ENCODE measurements at places on chromosomes 1 and 21.

DNA sequence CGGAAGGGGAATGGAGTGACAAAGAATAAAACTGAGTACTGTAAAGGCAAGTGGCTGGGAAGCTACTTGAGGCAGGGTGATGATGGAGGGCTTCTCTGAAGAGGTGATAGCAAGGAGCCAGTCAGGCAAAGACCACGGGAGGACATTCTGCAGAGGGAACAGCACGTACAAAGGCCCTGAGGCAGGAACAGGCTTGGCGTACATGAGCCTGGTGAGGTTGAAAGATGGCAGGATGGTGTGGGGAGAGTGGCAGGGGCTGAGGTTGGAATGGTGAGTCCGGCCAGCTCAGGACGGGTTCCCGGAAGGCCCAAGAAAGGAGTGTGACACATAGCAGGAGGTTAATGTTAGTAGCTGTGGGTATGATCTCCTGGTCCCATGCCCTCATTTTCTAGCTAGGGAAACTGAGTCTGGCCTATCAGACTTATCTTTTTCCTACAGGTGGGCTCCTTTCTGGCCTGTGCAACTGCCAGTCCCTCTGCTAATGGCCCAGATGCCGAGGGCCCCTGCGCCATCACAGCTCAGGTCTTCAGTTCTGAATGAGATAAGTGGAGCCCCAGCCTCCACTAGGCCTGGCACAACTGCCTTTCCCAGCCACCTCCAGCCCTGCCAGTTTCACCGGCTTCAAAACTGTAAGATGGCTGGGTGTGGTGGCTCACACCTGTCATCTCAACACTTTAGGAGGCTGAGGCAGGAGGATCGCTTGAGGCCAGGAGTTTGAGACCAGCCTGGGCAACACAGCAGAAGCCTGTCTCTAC lies 87.0 kb downstream of the VWA5B1 start:
- no peak for DNase-seq

DNA sequence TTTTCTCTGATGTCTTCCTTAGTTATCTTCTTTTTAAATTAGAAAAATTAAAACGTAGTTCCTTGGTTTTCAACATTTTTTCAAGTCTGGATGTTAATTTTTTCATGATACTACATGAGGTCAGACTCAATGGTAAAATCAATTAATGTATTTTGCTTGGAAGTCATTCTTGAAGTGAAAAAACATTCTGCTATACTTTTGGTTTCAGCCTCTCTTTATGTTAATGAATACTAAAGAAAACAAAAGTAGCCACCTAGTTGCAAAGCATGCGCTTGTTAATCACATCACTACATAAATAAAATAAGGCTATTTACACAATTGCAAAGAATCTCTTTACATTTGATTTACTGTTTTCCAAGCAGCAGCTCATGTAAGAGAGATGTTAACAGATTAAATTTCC lies 170.4 kb downstream of the LIPI start:
- DNase-seq, result no peak

- no peak for DNase-seq
These were observed 339.2 kb downstream of the ADGRL2 start for GRCh38 chr1:82139751-82140468.

DNA sequence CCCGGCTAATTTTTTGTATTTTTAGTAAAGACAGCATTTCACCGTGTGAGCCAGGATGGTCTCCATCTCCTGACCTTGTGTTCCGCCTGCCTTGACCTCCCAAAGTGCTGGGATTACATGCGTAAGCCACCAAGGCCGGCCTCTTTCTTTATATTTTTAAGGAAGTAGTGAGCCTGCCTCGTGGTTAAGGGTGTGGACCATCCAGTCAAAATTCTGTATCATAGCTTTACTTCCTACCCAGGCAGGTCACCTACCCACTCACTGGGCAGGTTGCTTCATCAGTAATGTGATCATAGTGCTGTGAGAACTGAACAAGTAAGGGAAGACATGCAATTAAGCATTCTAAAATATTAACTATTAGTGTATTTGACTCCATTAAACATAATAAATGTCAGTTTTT lies 8.1 kb upstream of the ACOT7 start:
- DNase-seq, result no peak

- no peak for DNase-seq
These were observed 257.4 kb downstream of the PDE4B start for GRCh38 chr1:66050123-66050522.

- no peak for DNase-seq
These were observed 3.9 kb downstream of the LAPTM5 start for GRCh38 chr1:30753660-30754123.

- no peak for DNase-seq
These were observed 64.2 kb upstream of the CYYR1 start for GRCh38 chr21:26637201-26637745.

GRCh38 chr21:46179708-46180078 lies 4.6 kb downstream of the SPATC1L start:
- no peak for DNase-seq

DNA sequence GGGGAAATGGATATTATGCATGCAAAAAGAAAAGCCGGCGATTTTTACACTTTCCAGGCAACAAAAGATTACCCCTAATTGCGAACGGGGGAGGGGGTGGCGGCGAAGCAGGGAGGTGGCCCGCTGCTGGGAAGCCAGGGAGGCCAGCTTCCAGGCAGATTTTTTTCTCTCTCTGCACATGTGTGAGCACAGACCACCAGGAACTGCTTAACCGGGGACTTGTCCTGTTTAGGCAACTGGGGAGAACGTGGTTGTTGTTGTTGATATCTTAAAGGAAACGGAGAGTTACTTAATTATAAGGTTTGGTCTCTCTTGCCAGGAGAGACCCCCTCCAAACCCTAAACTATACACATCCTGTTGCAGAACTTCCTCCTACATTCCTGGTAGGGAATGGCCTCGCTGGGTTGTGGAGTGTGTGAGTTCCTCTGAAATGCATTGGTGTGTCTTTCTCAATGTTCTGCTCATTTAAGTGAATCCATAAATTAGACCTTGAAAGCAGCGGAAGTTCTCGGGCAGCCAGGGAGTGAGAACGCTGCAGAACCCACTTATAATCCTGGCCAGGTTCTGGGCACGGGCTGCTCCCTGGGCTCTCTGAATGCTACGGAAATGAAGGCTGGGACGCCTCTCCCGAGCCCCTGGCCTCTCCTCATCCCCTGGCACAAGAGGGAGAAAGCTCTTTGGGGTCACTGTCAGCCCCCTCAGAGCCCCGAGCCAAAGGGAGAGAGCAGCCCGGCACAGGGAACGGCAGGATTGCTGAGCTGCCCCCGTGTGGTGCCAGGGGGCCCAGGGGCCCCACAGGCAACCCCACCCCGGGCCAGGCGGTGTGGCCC lies 250.0 kb downstream of the FOXD2 start:
- DNase-seq, result no peak

GRCh38 chr1:28314547-28314941 lies 14.3 kb upstream of the MED18 start:
- DNase-seq, result no peak

DNA sequence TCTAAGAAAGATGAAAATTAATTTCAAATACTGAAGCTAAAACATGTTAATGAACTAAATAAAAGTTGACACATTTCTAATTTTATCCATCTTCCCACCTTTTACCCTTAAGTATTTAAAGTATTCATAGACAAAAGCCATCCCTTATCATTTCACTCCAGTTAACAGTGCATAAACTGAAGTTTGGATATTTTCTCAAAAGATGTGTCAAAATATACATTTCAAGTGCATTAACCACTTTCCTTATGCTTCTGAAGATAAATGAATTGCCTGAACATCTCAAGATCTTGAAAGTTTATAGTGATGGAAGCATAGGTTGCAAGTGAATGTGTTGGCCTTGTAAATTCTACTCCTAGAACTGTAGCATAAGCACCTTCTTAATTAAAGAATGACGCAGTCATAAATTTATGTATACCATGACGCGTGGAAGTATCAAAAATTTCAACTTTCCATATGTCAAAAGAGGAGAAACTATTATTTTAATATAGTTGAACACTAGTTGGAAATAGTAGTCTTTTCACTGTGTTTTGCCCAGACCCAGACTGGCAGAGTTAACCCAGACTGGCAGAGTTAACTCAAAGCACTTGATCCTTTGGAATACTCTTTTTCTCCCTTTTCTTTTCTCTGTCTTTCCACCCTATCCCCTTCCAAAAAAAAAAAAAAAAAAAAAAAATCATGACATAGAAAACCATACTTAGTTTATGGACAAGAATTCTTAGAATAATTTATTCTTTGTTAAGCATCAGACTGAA lies 282.6 kb upstream of the C1orf105 start:
- DNase-seq, result no peak

- DNase-seq, result peak; percentile 46
These were observed 1.2 kb downstream of the CAMK2N1 start for GRCh38 chr1:20484519-20485462.

DNA sequence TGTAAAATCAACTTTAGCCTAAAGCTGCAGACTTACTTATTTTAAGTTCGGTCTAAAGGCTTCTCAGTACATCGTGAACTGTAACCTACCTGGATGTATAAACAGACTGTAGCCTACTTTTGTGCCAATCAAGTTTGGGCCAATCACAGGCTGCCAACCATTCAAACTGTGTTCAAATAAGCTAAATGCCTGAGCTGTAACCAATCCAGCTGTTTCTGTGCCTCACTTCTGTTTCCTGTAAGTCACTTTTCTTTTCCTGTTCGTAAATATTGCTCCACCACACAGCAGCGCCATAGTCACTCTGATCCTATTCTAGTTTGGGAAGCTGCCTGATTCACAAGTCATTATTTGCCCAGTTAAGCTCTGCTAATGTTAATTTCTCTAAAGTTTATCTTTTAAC lies 37.5 kb upstream of the SLAMF9 start:
- no peak for DNase-seq

DNA sequence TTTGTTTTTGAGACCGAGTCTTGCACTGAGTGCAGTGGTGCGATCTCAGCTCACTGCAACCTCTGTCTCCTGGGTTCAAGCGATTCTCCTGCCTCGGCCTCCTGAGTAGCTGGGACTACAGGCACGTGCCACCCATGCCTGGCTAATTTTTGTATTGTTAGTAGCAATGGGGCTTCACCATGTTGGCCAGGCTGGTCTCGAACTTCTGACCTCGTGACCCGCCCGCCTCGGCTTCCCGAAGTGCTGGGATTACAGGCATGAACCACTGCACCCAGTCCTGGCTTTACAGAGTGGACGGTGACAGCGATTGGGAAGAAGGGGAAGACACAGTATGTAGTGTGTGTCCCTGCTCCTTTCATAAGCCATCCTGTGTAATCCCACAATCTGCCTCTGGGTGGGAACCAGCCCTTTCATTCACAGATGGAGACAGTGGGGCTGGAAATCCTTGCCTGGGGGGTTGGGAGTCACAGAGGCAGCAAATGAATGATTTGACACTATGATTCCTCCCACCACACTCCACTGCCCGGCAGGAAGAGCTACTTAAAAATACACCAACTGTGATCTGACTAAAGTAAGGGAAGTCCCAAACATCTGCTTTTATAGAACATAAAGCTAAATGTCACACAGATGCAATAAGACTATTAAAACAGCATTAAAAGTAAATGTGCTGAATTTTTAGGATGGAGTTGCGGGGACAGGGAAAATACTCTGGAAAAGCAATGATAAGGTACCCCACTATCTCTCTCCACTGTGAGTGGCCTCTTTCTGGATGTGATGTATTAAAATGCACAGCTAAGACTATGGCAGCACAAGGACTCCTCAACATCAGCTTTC lies 4.5 kb downstream of the PARP1 start:
- peak; percentile 14 for DNase-seq

DNA sequence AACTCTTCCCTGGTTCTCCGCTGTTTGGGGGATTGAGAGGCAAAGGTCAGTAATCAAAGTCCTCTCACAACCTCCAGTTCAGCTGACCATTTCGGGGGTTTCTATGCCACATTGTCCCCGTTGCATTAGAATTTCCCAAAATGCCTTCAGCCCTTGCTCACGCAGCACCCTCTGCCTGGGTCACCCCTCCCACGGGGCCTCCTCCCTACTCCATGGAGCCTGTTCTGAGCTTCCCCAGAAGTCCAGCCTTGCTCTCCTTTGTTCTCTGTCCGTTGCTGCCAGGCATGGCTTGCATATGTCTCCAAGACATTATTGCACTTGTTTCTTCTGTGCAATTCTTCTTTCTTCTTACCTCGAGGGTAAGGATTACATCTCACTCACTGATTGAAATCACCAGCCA lies 16.5 kb downstream of the DMRTB1 start:
- no peak for DNase-seq

DNA sequence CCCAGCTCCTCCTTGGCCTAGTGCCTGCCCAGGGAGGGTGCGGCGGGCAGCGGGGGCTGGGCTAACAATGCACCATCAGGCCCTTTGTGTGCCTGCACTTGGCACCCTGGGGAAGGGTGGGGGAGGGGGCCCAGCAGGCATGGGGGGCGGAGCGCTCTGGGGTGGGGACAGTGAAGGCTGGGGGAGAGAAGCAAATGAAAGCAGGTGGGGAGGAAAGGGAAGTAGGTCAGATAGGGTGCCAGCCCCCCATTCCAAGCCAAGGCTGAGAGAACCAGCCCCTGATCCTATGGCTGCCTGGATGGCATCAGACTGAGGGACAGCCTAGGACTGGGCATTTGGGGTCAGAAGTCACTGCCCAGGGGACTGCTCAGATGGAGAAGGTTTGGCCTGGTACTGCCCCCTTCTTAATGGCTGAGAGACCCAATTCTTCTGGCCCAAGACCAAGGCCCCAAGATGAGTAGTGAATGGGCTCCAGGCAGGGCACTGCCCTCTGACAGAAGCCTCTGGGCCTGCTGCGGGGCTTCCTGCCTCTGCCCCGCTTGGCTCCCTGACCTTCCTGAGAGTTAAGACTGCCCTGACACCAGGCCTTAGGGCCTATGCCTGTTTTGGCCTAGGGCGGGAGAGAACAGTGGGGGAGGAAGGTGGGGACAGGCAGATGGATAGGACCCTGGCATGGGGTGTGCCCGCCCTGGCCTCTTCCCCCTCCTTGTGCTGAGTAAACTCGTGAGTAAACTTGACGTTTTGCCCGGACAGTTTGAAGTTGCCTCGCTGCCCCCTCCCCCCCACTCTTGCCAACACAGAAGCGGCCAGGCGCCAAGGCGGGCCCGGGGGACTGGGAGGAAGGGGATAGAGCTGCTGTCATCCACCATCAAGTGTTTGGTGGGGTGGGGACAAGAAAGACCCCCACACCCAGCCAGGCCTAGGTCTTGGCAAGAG lies 2.7 kb downstream of the ZBTB7B start:
- DNase-seq, result no peak

DNA sequence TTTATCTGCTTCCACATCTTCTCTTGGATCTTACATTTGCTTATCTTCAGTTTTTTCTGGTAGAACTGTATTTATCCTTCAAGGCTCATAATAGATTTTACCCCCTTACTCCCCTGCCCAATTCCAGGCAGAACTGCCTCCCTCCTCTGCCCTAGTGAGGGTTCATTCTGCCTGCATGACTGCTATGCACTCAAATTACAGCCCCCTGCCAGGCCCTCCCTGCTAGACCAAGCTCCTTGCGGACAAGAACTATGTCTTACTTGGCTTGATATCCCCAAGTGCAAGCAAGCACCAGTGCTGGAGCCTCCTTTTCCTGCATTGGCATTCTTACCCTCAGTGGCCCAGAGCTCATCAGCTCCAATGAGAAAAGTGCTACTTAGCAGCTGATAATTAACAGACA lies 18.1 kb downstream of the MAPKAPK2 start:
- DNase-seq, result no peak

GRCh38 chr1:114034567-114035303 lies 55.5 kb downstream of the OLFML3 start:
- no peak for DNase-seq

GRCh38 chr1:77776007-77776700 lies 3.3 kb upstream of the MIGA1 start:
- no peak for DNase-seq

Measured in foreskin fibroblast (primary cell).